CD4-positive, alpha-beta T cell treated with Interleukin-2 at 100 ng/mL for 4 hours (primary cell): ENCODE measurements at places on chromosomes 6 and 20.

GRCh38 chr6:104423691-104424090 is 436.0 kb downstream of the HACE1 start:
- DNase-seq: no peak

DNA sequence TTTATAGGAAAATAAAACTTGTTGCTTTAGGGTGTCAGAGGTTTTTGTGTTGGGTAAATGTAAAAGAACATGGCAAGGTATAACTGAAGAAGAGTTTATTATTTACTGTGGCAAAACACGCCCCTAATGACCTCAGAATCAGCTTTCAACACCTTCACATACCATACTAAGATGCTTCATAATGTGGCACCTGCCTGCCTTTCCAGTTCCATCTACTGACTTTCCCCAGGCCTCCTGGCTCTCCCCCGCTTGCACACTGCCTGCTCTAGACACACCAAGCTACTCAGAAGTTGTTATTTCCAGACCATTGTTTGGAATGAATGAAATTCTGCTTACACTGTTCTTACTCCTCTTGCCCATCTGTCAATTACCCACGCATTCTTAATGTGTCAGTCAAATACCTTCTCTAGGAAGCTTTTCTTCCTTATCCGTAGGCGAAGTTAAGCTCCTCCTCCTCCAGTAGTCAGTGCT is 1.8 kb downstream of the TIAM2 start:
- no peak for DNase-seq

DNA sequence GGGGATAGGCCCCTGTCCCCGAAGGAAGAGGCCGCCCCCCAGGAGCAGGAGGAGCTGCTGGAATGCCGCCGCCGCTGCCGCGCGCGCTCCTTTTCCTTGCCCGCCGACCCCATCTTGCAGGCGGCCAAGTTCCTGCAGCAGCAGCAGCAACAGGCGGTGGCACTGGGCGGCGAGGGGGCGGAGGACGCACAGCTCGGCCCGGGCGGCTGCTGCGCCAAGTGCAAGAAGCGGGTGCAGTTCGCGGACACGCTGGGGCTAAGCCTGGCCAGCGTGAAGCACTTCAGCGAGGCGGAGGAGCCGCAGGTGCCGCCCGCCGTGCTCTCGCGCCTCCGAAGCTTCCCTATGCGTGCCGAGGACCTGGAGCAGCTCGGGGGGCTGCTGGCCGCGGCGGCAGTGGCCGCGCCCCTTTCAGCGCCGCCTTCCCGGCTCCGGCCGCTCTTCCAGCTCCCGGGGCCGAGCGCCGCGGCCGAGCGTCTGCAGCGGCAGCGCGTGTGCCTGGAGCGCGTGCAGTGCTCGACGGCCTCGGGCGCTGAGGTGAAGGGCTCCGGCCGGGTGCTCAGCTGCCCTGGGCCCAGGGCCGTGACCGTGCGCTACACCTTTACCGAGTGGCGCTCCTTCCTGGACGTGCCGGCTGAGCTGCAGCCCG is 630 bp downstream of the PPP1R3G start:
- no peak for DNase-seq

- no peak for DNase-seq
These were observed 315.7 kb upstream of the MOCS1 start for GRCh38 chr6:40249935-40250334.

- no peak for DNase-seq
These were observed 121.2 kb downstream of the ADAT2 start for GRCh38 chr6:143329323-143329722.
